ENCODE measurements at places on chromosomes 11 and 22.

GRCh38 chr22:50074551-50075530 is 10.4 kb downstream of the MLC1 start:
- DNase-seq, result no peak

DNA sequence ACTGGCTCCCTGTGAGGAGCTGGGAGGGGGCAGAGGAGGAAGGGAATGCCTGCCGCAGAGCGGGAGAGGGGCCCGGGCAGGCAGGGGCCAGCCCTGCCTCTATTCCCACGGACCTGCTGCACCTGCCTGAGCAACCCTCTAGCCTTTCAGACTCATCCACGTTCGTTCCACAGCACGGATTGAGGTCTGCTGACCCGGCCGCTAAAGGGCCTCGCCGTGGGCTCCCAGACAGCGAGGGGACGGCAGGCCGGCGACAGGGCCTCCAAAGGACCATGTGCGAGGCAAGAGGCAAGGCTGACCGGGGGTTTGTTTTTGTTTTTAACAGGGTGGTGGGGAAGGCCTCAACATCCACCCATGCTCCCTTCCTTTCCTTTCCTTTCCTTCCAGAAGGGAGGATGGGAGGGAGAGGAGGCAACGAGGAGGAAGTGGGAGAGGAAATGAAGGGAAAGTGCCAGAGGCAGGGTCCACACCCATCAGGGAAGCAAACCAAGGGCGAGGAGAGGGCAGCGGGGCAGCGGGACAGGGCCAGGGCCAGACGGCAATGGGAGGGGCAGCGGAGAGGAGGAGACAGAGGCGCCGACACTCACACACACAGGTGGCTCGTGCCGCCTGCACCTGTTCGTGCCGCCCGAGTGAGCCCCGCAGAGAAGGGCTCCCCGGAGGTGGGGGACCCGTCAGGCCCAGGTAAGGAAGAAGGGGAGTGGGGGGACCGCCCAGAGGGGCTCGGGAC is 7.5 kb downstream of the LRFN4 start:
- no peak for DNase-seq

- no peak for DNase-seq
Observed at GRCh38 chr22:23145878-23146470, 697 bp downstream of the RAB36 start.

DNA sequence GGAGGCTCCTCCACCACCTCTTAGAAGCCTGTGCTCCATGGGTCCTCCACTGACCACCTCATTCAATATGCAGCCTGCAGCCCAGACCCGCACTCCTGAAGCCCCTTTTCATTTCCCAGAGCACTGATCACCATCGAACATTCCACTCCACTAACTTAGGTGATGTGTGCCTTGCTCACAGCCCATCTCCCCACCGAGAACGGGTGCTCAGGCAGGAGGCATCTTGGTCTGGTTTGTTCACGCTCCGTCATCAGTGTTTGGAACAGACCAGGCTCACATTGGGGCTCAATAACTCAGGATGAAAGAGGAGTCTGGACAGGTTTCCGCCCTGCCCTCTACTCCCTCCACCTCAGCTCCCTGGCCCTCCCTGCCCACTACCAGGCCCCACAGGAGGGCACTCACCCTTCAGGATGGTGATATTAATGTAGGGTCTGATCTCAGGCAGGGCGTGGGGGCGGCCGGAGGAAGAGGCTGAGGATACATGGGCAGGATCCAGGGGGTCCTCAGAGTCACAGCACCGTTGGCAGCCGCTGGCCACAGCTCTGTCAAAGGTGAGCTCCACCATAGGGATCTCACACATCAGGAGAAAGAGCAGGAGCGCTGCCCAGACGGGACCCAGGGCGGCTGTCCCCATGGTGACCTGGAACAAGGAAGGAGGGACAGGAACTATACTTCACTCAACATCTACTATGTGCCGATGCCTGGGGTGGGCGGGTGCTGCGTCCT is 3.1 kb downstream of the C1QTNF6 start:
- no peak for DNase-seq

DNA sequence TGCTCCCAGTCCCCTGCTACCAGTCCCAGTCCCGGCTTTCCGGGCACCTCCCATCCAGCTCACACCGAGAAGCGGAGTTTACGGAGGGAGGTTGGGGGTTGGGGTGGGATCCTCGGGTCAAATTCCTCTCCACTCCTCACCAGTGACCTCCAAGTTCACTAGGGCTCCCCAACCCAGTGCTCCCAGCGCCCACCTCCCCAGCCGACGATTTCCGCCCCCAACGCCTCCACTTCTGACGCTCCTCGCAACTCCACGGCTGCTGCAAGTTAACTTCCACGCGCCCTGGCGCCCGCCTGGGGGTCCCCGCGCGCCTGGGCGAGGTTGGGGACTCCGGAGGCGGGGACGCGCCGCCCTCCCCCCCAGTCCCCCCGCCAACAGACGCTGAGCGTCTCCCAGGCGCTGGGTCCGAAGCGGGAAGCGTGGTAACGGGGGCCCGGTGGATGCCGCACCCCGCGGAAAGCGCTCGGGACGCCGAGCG is 526 bp downstream of the TPST2 start:
- peak; percentile 3 for DNase-seq

DNA sequence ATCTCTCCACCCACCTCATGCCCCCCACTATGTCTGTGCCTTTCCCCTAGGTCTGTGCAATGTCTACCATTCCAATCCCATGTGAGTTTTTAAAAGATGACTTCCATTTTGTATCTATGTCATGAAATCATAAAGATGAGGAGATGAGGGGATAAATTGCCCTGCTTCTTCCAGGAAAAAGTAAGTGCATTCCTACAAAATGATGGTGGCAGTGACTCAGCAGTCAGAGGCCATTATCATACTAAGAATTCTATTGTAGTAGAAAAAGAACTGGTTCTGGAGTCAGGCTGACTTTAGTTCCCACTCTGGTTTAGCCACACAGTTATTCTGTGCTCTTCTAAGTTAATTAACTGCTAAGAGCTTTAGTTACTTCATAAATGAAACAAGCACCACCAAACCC is 89.6 kb upstream of the API5 start:
- DNase-seq, result no peak

- DNase-seq, result no peak
Observed at GRCh38 chr11:49851971-49852389, 100.2 kb upstream of the OR4C13 start.

DNA sequence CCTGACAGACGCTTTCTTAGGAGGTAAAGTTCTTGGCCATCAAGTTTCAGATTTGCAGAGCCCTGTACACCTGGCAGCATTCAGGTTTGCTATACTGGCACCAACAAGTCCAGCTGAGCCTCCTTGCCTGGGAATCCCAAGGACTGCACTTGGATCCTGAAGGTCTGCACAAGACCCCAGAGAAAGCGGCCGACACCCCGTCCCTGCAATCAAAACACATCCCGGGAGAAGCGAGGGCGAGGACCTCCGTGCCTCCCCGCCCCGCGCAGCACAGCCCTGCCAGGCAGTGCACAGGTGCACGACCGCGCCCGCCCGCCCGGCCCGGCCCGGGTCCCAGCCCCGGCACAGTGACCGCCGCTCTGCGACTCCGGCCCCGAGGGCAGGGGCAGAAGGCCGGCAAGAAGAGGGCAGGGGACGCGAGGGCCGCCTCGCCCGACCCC is 559 bp downstream of the MRTFA start:
- DNase-seq, result no peak

- DNase-seq, result no peak
Observed at GRCh38 chr11:113198972-113199661, 115.3 kb upstream of the TTC12 start.

DNA sequence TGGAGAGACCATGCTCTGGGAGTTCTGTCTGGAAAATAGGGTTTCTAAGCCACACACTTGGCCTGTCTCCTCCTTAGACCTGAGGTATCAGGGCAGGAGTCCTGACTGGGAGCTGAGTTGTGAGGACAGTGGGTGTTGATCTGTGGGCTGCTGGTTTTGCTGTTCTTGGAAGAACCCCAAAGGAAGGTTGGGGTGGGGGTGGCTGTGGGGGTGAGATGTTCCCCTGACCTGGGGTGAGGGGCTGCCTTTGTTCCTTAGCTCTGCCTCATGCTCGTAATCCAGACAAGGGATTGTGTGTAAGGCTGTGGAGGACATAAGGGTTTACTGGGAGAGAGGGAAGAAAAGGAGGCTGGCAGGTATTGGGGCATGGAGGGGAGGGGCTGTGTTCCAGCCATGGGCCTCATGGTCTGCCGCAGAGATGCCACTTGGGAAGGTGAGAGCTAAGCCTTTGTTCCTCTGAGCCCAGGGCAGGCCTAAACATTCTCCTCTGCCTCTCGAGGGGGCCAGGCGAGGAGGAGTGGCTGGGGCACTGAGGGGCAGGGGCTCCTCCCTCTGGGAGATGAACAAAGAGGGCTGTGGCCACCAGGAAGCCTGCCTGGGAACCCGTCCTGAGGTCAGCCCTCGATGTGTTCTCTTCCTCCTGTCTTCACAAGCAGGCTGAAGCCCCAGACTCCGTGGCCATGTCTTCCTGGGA is 4.4 kb downstream of the OTOG start:
- DNase-seq, result no peak

- no peak for DNase-seq
Observed at GRCh38 chr11:48111891-48112290, 104.7 kb upstream of the OR4B1 start.

DNA sequence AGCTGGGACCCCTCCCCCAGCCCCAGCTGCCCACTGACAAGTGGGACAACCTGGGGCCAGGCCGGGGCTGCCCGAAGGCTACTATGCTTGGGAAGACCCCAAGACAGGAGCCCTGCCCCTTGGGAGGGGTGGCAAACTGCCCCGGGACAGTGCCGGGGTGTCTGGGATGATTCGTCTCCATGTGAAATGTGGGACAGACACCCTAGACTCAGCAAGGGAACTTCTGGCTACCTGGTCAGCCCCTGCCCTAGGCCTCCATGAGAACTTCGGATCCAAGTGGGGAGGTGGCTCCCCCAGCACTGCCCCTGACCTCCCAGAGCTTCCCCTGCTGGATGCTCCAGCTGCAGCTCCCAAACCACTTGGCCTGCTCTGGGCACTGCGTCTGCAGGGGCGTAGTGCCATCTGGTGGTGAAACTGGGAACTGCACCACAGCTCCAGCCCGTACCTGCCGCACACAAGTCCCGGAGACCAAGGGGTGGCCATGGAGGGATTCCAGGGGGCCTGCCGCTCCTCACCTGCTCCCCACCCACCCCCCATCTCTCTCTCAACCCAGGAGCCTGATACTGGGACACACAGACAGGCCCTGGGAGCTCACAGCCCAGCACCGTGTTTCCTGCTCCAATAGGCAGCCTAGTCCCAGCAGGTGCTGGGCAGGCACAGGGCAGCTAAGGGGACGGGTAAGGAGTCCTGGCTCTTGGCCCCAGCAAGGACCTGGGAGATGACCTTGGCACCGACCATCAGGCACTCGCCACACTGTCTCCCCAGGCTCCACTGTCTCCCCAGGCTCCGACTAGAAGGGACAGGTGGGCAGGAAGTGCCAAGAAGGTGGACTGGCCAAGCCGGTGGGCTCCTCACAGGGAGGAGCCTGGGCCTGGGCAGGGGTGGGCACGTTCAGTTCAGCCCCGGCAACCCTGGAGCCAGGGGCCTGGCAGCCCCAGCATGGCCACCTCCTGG is 194.1 kb downstream of the IGLL1 start:
- peak; percentile 75 for DNase-seq

DNA sequence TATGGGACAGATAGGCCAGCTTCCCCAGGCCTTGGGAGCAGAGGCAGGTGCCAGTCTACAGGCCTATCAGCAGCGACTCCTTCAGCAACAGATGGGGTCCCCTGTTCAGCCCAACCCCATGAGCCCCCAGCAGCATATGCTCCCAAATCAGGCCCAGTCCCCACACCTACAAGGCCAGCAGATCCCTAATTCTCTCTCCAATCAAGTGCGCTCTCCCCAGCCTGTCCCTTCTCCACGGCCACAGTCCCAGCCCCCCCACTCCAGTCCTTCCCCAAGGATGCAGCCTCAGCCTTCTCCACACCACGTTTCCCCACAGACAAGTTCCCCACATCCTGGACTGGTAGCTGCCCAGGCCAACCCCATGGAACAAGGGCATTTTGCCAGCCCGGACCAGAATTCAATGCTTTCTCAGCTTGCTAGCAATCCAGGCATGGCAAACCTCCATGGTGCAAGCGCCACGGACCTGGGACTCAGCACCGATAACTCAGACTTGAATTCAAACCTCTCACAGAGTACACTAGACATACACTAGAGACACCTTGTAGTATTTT is 26.6 kb upstream of the L3MBTL2 start:
- no peak for DNase-seq

DNA sequence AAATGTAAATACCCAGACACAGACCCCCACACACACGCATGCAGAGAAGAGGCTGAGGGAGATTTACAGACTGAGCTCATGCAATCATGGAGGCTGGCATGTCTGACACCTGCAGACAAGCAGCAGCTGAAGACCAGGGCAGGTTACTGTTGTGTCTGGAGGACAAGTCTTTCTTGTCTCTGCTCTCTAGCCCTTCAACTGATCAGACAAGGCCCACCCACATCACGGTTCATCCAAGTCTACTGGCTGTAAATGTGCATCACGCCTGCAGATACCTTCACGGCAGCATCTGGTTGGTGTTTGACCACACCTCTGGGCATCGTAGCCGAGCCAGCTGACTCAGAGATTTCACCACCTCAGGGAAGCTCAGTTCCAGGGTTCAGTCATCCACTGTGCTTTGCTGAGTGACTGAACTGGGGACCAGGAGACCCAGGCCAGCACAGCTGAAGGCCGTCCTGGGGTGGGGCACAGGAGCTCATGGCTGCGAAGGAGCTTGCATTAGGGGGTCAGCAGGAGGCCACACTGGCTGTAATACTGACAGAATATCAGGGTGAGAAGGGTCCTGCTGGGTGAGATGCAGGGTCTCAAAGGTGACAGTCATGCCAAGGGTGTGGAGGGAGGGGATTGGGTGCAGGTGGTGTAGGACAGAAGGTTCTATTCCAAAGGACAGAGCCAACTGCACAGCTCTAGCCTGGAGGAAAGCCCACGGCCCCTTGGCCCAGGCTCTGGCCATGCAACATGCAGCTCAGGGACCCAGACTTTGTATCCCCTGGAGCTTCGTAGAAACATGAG is 304.9 kb downstream of the BRD1 start:
- DNase-seq, result no peak

DNA sequence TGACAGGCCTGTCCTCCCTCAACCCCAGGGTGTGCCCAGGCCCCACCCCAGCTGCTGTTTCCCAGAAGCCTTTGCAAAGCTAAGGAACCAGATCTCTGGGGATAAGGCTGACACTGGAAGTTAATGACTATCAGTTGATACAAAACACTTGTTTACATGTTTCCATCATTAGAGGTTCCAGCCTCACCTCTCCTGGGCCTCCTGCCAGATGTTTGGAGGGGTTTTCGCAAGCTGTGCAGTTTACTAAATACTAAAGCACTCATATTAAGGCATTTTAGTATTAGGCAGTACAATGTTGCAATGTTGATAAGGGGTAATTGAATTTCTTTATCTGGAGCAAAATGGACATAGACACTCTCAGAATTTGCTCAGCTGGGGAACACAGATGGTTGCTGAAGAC is 218.7 kb downstream of the INSC start:
- no peak for DNase-seq

- no peak for DNase-seq
Observed at GRCh38 chr11:83540112-83540675, 254.0 kb upstream of the CCDC90B start.

- DNase-seq, result no peak
Observed at GRCh38 chr11:35518766-35519165, 6.7 kb downstream of the PAMR1 start.

GRCh38 chr11:44112091-44112821 is 16.8 kb downstream of the EXT2 start:
- DNase-seq, result no peak
